ENCODE measurements at places on chromosomes 4 and X.

DNA sequence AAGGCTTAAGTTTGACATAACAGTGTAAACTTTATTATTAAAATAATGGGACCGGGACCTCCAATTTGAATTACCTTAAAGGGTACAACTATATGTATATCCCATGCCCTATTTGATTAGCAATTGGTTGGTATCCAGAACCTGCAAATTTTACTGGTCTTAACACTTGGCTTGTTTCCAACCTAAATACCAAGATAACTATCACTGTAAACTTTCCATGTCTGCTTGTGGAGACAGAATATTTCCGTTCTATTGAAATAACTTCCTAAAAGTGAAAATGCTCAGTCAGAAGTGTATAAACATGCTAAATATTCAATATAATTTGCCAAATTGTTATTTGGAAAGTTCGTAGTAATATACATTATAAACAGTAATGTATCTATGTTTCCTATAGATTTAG, 154.0 kb downstream of the TMEM47 start:
- no peaks in the 10 kb centered on the region for H3K27me3 ChIP-seq
- H3K36me3 ChIP-seq: no peaks in the 10 kb centered on the region
- no peak overlapping the region for H3K27ac ChIP-seq
- H3K4me3 ChIP-seq: no peak overlapping the region

- H3K36me3 ChIP-seq: peaks cover 5% of the 10 kb centered on the region
- no peak overlapping the region for H3K4me3 ChIP-seq
- no peaks in the 10 kb centered on the region for H3K27me3 ChIP-seq
- no peaks in the 10 kb centered on the region for H3K4me1 ChIP-seq
- no peak overlapping the region for H3K27ac ChIP-seq
- DNase-seq: no peak
Measured at GRCh38 chr4:48431401-48431800, 51.7 kb upstream of the SLC10A4 start.

GRCh38 chr4:37872310-37872988, 18.4 kb upstream of the TBC1D1 start:
- H3K4me1 ChIP-seq: 0 out of 2 replicates have a peak, but pooled peaks cover 3% of the 10 kb centered on the region
- H3K27me3 ChIP-seq: no peaks in the 10 kb centered on the region
- DNase-seq: no peak
- no peak overlapping the region for H3K4me3 ChIP-seq

GRCh38 chr4:40299811-40300292, 35.3 kb upstream of the CHRNA9 start:
- no peaks in the 10 kb centered on the region for H3K4me1 ChIP-seq
- H3K36me3 ChIP-seq: no peaks in the 10 kb centered on the region
- no peaks in the 10 kb centered on the region for H3K27me3 ChIP-seq
- no peak overlapping the region for H3K4me3 ChIP-seq

- no peaks in the 10 kb centered on the region for H3K4me1 ChIP-seq
- no peak for DNase-seq
- no peaks in the 10 kb centered on the region for H3K27me3 ChIP-seq
- H3K27ac ChIP-seq: no peak overlapping the region
Measured at GRCh38 chr4:113406723-113407016, 354.9 kb downstream of the CAMK2D start.

DNA sequence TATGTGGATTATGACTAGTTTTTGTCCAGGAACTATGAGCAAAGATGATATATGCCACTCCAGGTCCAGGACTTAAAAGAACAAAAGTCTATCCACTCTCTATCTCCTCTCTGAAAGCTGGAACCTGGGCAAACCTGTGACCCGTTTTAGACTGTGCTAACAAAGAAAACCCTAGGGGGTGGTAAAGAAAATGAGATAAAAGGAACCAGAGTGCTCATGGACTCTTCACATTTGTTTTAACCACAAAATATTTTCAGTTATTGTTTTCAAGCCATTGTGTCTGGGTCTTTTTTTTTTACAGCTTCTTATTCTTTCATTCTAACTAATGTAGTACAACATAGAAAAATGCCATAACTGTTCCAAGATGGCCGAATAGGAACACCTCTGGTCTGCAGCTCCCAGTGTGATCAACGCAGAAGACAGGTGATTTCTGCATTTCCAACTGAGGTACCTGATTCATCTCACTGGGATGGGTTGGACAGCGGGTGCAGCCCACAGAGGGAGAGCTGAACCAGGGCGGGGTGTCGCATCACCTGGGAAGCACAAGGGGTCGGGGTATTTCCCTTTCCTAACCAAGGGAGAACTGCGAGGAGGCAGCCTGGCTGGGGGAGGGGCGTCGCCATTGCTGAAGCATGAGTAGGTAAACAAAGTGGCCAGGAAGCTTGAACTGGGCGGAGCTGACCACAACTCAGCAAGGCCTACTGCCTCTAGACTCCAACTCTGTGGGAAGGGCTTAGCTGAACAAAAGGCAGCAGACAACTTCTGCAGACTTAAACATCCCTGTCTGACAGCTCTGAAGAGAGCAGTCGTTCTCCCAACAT, 45.1 kb downstream of the CHM start:
- H3K4me1 ChIP-seq: no peaks in the 10 kb centered on the region
- H3K36me3 ChIP-seq: no peaks in the 10 kb centered on the region
- no peak for DNase-seq
- H3K27ac ChIP-seq: no peak overlapping the region
- H3K27me3 ChIP-seq: no peaks in the 10 kb centered on the region

DNA sequence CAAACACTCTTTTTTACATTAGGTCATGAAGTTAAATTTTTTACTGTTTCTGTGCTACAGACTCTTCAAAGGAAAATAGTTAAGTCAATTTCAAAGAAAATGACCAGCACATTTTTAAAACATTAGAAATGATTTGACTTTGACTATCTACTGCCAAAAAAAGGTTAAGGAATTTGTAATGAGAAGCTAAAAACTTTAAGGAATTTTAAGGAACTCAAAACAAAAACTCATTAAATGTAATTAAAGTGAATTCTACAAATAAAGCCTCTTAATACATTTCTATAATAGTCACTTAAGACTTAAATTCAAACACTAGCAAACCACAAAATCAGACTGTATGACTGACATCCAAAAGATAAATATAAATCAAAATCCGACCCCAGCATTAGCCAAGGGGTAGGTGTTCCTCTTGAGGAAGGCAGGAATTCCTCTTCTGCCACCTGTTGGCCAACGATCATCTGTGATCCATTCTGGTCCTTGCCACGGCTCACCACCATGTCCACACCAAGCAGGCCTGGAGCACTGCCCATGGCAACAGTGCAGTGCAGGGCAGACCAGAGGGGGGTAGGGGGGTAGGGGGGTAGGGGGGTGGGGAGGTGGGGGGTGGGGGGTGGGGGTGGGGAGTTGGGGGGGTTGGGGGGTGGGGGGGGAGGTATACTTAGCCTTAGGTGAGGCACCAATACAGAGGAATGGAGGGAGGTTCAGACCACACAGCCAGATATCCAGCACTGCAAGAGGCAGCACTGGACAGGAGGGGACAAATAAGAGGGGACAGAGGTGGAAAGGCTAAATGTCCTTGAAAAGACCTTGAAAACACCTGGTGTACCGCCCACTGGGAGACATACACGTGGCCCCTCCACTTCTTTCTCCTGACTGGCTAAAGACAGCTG, 287.4 kb downstream of the CHIC1 start:
- peak overlapping the region; percentile 72 for H3K4me3 ChIP-seq
- H3K4me1 ChIP-seq: peaks cover 11% of the 10 kb centered on the region
- H3K27ac ChIP-seq: no peak overlapping the region
- no peaks in the 10 kb centered on the region for H3K27me3 ChIP-seq
- DNase-seq: peak; percentile 44
- H3K36me3 ChIP-seq: peaks cover 15% of the 10 kb centered on the region

All from SK-N-SH (cell line).